CD8-positive, alpha-beta memory T cell (primary cell): ENCODE measurements at places on chromosomes 5 and 9.

- no peak for DNase-seq
These were observed 28.2 kb downstream of the YIPF5 start for GRCh38 chr5:144142139-144142823.

GRCh38 chr5:179963375-179963774 is 55.7 kb upstream of the TBC1D9B start:
- DNase-seq, result no peak

DNA sequence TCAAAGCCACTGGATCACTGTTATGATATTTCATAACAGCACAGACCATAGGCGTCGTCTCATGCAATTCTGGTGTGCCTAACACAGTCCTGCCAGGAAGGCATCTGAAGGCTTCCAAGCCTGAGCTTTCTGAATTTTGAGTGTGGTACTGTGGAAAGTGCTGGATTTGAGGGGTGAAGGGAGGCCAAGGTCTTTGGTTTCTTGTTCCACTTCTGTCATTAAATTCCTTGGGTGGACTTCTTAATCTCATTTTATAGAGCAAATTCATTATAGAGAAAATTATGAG is 441.3 kb upstream of the PIK3R1 start:
- DNase-seq, result no peak

DNA sequence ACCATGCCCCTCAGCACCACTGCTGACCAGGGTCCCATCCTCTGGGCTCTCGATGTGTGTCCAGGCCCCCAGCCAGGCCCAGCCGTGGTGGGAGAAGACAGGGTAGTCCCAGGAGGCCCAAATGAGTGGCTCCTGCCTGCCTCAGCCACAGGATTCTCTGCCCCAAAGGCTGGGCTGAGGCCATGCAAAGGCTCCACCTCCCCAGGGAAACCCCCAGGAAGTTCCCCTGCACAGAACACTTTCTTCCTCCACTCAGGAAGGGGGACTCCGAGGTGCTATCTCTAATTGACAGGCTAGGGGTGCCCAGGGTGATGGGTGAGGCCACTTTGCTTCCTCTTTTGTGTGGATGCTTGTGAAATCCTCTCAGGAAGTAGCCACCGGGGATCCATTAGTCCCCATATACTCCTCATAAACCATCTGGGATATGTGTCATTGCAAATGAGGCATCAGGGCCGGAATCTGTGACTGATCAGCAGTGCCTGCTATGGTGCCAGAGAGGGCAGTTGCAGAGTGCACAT is 23.1 kb upstream of the TDRD7 start:
- no peak for DNase-seq

DNA sequence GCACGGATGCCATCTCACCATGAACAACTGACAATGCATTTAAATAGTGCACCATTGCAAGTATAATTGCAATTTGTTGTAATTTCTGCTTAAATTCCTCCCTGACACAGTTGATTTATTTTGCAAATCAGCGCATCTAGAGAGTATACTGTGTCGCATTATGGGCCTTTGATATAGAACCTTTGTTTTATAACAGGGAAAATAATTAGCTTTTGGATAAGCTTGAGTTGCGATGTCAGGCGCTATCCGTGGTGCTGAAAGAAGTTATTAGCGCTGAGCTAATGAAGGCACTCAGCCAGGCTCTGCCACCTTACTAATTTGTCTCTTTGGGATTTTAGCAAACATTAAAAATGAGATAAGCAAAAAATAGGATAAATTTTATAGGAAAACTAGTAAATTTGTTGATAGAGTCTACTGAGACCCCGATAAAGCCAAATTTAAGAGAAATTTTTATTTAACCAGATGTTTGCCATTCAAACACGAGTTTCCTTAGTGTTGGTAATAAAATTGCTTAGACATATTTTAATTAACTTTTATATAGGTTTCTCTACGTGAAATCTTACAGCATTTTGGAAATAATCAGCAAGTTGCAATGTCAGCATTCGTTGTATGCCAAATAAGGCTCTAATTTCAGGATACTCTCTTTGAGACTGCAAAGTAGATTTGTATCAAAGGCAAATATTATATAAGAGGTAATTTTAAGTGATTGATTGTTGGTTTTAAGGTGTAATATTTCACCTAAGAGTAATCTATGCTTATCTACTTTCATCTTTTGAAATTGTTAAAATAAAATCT is 355.5 kb downstream of the TLR4 start:
- no peak for DNase-seq
